ENCODE measurements at places on chromosomes 12 and 14.

DNA sequence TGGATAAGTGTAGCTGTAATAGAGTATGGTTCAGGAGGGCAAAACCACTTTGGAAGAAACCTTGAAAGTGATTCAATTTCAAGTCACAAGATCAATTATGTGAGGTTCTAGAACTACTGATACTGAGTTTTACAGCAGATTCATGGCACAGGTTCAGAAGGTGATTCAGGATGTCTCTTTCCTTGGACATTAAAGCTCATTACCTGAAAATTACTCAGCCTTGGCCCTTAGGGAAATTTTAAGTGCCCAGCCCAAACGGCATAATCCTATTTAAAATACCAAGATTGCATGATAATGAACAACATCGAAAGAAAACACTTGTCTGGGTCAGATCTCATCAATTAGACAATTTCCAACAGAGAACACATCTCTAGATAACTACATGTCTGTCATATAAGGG is 70.2 kb upstream of the SLC38A2 start:
- DNase-seq = no peak

GRCh38 chr12:64273527-64274403 is 51.7 kb upstream of the KICS2 start:
- DNase-seq = no peak

DNA sequence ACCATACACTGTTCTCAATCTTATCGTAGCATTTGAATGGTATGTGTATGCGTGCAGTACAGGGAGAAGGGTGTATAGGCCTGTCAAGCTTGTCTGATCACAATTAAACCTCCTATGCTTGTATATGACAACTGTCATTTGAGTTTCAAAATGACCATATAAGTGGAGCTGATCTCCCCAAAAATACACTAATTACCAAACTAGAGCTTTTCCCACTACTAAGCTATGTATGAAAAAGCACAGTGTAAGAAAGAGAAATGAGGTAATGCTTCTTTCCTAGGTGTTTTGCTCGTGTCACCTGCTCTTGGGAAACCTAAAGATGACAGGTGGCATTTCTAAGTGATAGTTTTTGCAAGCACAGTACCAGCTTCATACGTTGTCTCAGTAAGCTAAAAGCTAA is 1.1 kb upstream of the STK38L start:
- no peak for DNase-seq

DNA sequence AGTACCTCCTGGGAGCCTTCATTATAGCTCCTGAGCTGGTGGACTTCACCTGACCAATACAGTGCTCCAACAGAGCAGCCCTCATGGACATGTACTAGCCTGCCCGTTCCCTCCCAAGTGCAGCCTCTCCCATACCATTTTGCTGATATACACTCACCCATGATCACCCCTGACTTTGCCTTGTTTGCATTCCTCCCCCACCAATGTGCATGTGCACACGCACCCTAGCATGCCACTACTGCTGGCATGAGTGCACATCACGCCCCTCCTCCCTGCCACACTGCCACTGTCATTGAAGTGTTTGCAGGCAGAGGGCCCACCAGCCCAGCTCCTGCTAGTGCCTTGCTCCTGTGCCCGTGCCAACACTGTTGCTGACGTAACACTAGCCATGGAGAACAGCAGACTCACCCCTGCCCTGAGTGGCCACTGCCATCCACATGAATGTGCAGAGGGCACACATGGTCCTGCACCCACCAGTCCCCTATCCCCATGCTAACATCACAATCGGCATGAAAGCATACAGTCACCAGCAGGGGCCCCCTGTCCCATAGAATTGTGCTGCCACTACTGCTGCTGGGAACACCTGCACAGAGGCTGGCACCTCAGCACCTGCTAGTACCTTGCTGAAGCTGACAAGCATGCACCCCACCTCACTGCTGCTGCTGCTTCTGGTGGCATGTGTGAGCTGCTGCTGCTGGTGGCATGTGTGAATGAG is 110.3 kb downstream of the SINHCAF start:
- no peak for DNase-seq

GRCh38 chr12:27063250-27063851 is 19.0 kb downstream of the C12orf71 start:
- no peak for DNase-seq

DNA sequence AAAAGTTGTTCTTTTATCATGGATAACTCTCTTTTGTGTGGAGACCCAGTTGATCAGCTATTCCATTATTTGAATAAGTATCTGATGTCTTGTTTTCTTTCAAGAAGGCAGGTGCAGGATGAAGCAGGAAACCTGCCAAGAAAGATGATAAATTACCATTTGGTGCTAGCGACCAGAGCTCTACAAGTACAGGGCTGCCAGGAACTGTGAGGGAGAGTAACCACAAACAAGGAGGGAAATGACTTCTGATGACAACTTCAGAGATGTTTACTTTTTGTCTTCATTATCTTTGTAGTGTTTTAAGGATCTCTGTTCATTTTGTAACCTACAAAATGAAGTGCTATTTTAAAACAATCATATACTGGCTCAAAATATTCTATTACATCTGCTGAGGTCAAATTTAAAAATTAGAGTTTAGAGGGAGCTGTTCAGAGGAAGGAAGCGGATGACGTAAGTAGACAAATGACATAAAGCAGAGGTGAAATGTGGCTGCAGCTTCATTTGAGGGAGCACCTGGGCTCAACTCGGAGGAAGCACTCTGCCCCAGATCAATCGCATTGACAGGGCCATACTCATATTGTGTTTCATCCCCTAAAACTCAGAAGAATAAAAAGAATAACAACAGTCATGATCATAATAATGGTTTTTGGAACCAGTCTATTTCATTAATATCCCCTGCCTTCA is 226.8 kb downstream of the C12orf42 start:
- no peak for DNase-seq

DNA sequence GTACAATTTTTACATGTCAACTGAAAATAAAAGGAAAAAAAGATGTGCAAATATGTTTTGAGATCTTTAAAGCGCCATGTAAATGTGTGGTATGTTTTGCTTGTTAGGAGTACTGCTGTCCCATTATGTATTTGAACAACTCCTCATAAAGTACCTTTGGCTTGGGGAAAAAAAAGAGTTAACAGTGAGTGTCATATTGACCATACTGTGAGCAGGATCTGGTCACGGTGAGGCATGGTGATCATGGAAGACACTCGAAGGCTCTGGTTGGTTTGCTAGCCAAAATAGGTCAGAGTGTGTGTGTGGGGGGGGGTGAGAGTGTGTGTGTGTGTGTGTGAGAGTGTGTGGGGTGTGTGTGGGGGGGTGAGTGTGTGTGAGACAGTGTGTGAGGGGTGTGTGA is 10.1 kb upstream of the FBXL14 start:
- DNase-seq = no peak
